ENCODE measurements at places on chromosomes 1 and 21.
A peak's percentile ranks its signal among the peaks of the same experiment; 100 is the strongest.

- no peak for DNase-seq
Measured at GRCh38 chr1:223524930-223525451, 131.8 kb downstream of the CCDC185 start.

DNA sequence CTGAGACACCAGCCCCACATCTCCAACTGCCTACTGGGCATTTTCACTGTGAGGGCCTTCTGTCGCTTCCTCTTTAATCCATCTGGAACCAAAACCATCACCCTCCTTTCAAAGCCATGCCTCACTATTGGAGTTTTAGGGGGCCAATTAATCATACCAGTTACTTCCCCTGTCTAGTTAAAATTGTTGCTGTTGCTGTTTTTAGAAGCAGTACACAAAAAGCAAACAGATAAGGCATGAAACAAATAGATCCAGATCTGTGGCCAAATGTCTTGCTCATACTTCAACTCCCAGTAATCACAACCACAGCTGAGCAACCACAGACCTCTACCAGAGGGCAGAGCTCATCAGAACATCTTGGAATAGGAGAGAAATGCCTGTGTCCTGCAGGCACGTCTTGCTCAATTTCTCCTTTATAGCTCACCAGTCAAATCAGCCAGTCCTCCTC, 133.8 kb upstream of the C1orf105 start:
- peak; percentile 69 for DNase-seq

- peak; percentile 41 for DNase-seq
Measured at GRCh38 chr1:165605246-165605645, 25.8 kb upstream of the MGST3 start.

- DNase-seq: no peak
Measured at GRCh38 chr1:85413169-85413568, 51.8 kb downstream of the DDAH1 start.

DNA sequence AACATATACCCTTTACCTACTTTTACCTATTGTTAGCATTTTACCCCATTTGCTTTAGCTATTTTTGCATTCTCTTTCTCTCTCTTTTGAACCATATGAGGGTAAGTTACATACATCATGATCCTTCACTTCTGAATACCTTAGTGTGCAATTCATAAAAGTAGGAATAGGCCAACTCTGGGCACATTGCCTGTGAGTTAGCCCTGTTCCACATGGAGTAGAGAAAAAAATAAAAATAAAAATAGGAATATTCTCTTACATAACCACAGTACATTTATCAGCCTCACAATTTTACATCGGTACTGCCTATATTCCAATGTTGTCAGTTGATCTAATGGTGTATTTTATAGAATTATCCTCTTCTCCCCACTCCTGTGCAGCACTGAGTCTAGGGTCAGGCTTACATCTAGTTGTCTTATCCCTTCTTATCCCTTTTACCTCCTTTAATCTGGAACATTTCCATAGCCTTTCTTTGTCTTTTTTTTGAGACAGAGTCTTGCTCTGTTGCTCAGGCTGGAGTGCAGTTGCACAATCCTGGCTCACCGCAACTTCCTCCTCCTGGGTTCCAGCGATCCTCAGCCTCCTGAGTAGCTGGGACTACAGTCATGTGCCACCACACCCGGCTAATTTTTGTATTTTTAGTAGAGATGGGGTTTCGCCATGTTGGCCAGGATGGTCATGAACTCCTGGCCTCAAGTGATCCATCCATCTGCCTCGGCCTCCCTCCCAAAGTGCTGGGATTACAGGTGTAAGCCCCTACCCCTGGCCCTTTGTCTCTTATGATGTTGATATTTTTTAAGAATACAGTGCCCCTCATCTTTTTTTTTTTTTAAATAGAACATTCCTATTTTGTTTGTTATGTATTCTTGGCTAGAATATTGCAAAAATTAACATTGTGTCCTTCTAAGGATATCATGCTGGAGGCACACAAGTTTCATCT, 11.1 kb upstream of the SLC30A1 start:
- no peak for DNase-seq

All from NCI-H69 (cell line).